ENCODE measurements at places on chromosomes 1 and 21.

DNA sequence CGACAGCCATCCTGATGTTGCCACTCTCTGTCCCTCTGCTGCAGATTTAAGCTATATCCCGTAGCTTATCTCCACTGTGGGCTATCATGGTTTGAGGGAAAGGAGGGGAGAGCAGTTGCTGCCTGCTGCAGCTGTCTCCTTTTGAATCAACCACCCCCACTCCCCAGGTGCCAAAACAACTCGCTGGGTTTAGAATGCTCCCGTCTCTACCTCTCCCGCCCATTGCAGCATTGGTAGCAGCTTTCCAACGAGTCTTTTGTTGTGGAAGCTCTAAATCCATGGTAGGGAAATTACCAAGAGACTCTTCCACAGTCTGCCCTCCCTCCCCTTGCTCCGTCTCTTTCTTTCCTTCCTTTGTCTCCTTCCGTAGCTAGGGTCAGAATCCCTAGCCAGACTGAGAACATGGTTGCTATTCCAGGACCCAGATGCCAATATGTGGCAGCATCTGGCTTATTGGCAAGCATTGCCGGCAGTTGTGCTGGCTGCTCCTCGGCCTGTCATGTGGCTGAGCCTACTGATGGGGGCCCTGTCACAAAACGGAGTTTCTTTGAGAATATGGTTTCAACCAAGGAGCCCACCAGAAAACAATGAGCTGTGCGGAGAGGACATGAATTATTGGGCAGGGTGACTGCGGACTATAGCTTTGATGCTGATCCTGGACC, 230.7 kb downstream of the RPS6KC1 start:
- no peak for DNase-seq

GRCh38 chr1:66489151-66489550, 44.8 kb upstream of the SGIP1 start:
- no peak for DNase-seq

DNA sequence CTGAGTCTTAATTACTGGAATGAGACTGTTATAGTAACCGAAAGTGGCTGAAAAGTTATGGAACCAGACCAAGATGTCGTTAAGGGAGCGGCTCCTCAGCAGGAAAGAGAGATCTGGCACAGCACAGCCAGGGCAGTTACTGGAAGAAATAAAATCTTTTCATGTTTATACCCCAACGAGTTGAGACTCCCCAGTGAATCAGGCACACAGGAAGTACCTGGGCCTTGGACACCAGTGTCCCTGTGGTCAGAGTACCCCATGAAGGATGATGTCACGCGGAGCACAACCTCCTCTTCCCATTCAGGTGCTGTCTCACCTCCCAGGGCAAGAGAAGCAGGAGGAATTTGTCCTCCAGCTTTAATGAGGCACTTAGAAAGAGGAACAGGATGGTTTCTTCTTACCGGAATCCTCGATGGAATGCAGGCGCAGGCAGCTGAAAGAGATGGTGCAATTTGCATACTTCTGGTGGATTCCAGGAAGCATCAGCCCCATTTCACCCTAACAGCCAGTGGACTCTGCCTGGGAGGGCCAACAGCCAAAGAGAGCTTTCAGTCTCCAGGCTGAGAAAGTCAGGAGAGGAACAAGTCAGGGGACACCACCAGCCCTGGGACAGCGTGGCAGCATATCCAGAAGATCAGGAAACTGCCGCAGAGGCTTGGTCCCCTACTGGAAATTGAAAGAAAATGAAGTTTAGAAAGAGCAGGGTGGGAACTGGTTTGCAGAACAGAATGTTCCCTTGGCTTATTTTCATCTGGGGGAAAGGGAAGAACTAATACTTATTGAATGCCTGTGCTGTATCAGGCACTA, 35.9 kb upstream of the CTTNBP2NL start:
- no peak for DNase-seq

DNA sequence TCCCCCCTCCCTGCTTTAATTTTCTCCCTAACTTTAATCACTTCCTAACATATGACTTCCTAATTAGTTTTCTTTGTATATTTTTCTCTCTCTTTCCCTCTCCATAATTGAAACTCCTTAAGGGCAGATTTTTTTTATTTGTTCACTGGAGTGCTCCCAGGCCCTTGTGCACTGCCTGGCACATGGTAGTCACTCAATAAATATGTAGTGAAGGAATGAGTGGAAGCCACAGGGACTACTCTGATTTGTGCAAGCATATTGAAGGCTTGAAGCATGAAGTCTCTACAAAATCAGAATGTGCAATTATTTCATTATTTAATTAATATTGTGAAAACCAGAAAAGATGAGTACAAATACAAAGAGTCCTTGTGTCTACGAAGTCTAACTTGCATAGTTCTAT, 41.5 kb downstream of the SNX7 start:
- DNase-seq: no peak

DNA sequence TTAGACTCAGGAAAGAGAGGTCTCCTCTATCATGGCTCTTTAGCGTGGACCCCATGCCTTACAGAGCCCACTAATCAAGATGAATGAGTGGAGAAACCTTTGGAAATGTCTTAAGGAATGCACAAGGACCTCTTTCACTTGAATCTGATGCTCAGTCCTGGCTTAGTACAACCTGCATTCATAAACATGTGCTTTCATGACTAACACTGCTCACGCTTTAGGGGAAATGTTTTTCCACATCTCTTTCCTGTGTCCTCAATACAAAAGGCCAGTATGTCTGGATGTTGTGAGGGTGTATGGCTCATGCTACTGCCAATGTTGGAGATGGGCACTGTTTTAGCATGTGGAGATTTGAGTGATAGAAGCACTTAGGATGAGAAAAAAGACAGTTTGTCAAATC, 14.2 kb upstream of the GNG12 start:
- no peak for DNase-seq

DNA sequence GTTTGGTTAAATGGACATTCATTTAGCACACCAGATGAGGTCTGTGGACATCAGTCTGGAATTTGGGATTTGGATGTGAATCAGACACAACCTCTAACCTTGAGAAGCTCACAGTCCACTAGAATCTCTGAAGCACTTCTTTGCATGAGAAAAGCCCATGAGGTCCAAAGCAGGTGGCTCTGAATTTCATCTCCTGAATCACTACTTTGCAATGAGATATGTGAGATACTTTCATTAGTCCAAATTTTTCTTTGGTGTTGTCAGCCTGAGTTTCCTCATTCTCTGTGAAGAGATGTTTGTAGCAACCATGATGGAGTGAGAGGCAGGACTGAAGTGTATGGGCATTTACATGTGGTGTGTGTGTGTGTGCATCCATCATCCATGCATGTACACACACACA, 16.5 kb upstream of the LCE2D start:
- DNase-seq: no peak

DNA sequence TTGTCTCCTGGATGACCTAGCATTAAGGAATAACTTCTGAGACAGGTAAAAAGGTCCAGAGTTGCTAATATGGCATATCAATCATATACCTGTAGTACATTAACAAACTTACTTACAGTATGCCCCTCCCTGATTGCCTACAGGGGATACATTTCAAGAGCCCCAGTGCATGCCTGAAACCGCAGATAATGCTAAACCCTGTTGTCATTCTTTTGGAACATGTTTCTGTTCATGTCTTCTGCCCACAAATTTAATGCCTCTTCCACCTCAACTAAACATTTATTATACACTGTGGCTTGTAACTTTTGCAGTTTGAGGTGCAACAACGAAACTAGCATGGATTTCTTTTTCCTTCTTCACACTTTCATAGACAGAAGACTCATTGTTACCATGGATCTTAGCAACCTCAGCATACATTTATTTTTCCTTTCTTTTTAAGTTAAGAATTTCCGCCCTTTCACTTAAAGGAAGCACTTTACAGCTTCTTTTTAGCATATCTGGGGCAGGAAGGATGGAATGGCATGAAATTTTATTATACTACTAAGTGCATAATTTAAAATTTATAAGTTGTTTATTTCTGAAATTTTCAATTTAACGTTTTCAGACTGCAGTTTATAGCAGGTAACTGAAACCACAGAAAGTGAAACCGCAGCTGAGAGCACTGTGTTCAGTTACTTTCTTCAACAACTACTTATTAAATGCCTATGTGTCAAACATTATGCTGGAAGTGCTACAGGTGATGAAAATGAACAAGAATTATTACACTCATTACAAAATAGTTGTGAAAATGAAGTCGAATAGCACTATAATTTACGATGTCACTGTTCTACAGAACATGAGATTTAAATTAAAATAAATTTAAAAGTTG, 25.3 kb downstream of the F13B start:
- DNase-seq: no peak

DNA sequence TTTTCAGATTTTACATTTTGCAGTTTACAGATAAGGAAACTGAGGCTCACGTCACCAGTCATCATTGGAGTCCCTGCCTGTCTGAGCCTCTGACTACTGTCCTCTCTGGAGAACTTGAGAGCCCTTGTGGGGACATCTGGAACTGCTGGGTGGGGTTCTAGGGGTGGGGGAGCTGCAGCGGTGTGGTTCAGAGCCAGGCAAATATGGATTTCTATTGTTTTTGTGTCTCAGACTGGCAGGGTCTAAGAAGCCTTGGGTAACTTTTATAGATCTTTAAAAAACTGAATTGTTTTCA, 46.9 kb downstream of the IER5 start:
- DNase-seq: no peak

Measured in H54 (cell line).